ENCODE measurements at places on chromosomes 2 and 18.

DNA sequence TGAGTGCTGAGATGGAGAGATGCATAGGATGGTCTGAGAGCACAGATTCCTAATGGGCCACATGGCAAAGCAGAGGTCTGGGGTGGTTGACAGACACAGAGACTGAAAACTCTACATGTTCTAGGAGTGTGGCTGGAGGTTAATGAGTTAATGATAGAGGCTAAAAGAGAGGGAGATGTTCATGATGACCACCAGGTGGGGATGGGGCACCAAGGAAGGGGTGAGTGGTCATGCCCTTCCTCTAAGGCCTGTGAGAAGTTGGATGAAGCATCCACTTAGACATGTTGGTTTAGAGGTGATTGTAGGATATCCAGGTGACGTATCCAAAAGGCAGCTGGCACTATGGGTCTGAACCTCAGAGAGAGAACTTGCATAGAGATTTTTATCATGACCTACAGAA is 102.1 kb downstream of the LRP2 start:
- no peak for DNase-seq

GRCh38 chr2:182887753-182888415 is 21.4 kb upstream of the FRZB start:
- no peak for DNase-seq

GRCh38 chr2:234974501-234975385 is 22.9 kb downstream of the SH3BP4 start:
- DNase-seq: no peak

DNA sequence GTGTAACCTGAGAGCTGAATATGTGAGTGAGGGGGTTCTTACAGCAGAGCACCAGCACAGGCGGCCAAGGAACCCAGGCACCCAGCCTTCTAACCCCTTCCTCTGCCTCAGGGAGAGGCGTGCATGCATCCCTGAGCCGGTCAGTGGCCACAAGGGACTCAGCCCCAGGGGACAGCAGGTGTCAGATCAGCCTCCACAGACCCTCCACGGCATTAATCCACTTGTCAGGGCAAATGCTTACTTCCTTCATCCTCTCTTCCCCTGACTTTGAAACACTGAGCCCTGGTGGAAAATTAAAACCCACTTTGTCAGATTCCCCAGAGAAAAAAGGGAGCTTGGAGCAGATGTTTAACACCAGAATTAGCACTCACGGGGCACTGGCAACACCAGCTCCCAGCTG is 60.5 kb upstream of the SMAD2 start:
- no peak for DNase-seq

DNA sequence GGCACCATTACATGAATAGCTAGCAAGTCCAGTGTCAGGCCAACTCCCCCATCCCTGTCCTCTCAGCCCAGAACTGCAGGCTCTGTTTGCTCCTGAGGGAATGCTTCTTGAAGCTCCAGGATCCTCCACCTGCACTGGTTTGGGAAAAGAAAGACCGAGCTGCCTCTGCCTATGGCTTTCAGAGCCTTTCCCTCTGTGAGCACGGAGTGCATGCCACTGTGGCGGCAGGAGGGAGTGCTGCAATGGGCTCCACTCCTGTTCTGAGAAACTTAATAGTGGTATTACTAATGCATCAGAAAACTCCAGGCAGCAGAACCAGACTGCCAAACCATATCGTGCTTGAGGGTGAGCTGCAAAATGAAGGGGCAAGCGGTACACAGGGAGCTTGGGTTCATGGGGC is 271.8 kb downstream of the SRBD1 start:
- no peak for DNase-seq

- peak; percentile 80 for DNase-seq
Observed at GRCh38 chr18:74598350-74599001, 806 bp downstream of the ZNF407 start.

- DNase-seq: peak; percentile 19
Observed at GRCh38 chr18:59696311-59697235, 650 bp downstream of the CCBE1 start.

- peak; percentile 78 for DNase-seq
Observed at GRCh38 chr2:62196278-62196901, 475 bp downstream of the B3GNT2 start.
